ENCODE measurements at places on chromosomes 12 and 14.

DNA sequence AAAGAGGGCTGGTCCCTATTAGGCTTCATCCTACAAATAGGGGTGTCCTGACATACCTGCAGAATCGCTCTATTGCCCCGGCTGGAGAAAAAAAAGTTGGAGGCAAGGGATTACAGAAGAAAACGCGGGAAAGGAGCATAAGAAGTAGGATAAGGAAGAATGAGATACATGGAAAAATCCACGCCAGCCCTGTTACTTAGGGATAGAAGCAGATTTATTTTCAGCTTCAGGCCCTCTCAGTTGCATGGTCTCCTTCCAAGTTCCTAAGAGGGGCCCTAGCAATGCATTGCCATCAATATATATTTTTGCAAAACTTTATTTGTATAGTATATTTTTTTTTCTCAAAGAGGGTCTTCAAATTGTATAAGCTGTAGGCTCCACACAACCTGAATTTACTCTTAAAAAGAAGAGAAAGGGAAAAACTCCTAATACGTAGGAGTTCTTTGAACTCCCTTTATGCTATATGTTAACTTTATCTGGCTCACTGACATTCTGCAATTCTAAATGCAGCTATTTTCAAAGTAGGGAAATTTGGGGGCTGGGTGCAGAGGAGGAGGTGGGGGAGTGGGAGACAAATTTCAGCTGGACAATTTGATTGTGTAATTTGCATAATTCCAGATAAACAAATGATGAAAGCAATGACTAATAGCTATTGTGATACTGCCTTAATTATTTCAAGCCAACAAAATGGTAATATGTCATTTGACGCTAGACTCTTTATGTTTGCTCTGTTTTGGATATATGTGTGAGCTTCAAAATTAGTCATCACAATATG lies 137.7 kb upstream of the TRHDE start:
- no peak for DNase-seq

- no peak for DNase-seq
These were observed 114.5 kb downstream of the ETV6 start for GRCh38 chr12:11763760-11764520.

DNA sequence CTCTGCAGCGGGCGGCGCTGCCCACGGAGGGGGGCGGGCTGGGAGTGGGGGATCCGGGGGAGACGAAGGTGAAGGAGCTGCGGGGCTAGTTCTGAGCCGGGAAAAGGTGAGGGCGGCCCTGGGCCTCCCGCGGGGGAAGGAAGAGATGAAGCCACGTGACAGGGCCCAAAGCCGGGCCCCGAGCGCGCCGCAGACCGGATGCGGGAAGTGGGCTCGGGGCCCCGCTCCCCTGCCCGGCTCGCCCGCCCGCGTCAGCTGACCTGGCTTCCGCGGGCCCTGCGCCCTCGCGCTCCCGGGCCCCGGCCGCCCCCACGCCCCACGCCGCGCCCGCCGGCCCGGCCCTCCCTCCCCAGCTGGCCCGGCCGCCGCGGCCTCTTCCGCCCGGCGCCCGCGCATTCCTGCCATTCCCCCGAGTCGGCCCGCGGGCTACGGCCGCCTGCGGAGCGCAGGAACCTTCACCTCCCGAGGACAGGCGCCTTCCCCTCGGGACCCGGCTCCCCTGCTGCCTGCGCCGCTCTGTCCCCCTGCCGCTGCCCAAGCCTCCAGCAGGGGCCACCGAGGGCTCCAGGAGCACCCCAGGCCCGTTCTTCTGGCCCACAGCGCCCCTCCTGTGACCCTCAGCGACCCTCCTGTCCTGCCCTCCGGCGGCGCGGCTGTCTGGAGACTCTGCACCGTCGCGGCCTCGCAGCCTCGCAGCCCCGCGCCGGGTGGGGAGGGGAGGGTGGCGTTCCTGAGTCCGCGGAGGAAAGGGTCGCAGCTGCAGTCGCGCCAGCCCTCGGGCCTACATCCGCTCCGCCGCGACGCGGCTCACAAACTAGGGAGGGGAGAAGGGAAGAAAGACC lies 20.4 kb downstream of the NINJ2 start:
- peak; percentile 53 for DNase-seq

- DNase-seq, result no peak
These were observed 339.0 kb downstream of the RMST start for GRCh38 chr12:97801471-97802059.

- DNase-seq, result peak; percentile 20
These were observed at the start of gene ALDH2 for GRCh38 chr12:111766608-111767361. ALDH2 (plus strand) TSS chr12:111766933; CDS start chr12:111766983, 50 bp downstream.

Data from stimulated activated CD4-positive, alpha-beta T cell treated with anti-CD3 and anti-CD28 coated beads, Interleukin-2, amount 100 ng/mL, for 4 hours (primary cell).